ENCODE measurements at places on chromosomes 4 and X.

DNA sequence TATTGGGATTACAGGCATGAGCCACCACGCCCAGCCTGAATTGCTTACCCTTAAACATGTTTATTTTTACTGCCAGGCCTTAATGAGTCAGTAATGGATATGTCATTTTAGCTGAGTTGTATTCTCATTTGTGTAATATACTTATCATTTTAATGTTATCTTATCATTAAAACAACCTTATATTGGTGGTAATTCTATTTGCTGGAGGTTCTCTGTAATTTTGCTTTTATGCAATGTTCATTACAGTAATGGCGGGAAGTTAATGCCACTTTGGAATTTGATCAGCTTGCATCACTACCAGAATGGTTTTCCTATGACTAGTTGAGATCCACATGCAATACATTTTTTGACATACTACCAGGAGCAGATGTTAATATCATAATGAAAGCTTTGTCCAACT, 6.3 kb upstream of the PGAM4 start:
- DNase-seq: no peak

DNA sequence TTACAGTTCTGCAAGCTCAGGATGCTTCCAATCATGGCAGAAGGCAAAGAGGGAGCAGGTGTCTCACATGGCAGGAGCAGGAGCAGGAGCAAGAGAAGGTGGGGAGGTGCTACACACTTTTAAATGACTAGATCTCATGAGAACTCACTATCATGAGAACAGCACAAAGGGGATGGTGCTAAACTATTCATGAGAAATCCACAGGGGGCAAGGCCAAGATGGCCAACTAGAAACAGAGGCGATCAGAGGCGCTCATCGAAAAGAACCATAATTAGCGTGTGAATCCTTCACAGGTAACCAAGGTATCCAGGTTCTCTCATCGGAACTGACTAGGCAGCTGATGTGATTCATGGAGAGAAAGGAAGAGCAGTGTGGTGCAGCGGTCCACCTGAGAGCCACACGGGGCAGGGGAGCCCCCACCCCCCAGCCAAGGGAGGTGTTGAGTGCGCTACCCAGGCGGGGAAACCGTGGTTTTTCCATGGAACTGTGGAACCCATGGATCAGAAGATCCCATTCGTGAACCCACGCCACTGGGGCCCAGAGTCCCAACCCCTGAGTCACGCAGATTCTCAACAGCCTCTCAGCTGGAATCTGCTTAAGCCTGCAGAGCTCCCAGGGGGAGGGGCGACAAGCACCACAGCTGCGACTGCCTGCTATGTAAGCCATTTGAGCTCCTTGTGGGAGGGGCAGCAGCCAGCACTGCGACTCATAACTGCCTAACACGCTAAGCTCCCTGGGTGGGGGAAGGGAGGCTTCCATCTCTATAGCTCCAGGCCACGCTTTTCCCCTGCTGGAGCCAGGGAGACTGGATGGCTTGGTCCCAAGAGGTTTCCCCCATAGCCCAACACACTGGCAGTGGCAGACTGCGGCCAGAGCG, 46.7 kb downstream of the FGF16 start:
- DNase-seq: peak; percentile 0

DNA sequence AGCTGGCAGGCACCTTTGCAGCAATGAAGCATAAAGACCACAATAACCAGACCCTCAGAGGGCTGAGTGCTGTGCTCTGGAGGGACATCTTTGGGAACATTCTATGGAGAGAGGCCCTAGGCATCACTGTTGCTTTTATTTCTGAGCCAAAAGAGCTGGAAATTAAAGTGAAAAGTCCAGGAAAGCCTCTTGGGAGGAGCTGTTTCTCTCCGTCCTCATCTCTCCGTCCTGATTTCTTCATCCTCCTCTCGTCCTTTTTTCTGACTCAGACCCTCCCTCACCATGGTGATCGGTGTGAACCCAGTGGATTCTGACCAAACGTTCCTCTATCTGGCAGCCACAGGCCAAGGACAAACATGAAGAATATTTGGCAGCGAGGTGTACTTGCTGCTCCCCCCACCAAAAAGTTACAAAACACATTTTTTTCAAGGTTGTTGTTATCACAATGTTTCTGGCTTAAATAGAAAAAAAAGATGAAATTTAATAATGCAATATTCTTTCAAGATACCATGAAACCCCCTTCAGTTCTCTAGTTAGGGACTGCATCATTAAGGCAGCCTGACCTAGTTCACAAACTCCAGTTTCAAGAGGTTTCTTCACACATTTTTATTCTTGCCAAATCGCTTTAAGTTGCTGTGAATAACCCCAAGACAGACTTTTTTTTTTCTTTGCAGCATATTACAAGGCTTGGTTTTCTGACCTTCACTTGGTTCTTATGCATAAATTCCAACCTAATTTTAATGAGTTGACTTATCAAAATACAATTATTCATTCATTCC, 80.2 kb downstream of the SCD5 start:
- no peak for DNase-seq

DNA sequence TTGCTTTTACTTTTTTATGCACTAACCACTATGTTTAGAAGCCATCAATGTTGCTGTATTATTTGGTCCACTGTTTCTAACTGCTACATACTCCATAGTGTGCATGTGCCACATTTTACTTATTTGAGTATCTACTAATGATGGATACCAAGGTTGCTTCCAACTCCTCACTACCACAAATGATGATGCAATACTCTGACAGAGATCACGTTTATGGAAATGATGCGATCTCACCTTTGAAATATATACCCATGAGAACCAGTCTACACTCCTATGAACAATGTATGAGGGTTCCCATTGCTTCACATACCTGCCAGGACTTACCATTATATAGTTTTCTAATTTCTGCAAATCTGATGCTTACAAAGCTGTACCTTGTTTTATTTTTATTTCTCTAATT, 44.2 kb downstream of the HUWE1 start:
- DNase-seq: no peak

- DNase-seq: no peak
Observed at GRCh38 chrX:29478336-29479069, 736.9 kb upstream of the MAGEB2 start.

GRCh38 chr4:34138385-34138784, 2105.9 kb downstream of the ARAP2 start:
- no peak for DNase-seq

DNA sequence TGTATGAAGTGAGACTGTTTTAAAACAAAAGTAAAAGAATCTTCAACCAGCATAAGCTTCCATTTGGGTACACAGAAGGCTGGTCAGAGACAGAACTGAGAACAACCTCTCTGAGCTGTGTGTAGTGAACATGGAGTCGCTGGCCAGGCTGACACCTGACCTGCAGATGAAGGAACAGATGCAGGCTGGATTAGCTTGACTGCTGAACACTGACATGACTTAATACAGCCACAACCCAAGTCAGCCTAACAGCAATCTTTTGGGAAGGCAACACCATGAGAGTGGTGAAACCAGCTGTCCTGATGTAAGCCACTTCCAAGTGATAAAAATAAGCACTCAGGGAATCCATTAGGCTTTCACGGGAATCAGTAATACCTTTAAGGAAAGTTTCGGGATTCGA, 10.1 kb downstream of the SCARB2 start:
- no peak for DNase-seq

DNA sequence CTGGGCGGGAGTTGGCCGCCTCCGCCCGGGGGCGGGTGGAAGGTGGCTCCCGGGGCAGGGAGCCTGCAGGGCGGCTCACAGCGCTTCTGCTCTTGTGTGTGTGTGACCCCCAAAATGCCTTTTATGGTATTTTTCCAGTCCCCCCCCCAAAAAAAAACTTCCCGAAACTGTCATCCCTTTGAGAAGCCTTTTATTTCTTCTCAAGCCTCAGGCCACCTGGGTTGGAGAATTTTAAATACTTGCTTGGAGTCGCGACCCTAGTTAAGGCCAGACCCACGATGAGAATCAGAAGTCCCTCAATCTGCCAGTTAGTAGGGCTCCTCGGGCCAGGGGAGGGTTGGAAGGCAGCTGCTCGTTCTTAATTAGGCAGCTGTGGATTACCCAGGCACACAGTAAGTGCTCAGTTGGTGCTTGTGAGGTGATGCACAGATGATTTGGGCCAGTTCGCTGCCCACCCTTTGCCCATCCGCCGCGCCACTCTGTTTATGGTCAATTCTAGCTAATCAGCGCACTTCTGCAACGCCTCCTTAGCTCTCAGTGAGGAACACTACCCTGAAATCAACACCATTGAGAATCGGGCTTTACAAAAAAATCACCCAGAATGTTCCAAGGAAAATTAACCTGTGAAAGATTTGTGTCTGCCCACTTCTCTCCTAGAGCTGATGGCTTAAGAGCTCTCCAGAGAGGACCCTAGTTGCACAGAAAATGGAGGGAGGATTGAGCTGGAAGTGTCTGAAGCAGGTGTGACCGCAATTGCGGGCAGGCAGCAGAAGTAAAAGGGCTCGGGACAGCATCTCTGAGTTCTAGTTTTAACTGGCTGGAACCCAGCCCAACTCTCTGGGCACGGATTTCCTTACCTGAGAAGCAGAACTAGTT, 648 bp upstream of the SCD5 start:
- no peak for DNase-seq

DNA sequence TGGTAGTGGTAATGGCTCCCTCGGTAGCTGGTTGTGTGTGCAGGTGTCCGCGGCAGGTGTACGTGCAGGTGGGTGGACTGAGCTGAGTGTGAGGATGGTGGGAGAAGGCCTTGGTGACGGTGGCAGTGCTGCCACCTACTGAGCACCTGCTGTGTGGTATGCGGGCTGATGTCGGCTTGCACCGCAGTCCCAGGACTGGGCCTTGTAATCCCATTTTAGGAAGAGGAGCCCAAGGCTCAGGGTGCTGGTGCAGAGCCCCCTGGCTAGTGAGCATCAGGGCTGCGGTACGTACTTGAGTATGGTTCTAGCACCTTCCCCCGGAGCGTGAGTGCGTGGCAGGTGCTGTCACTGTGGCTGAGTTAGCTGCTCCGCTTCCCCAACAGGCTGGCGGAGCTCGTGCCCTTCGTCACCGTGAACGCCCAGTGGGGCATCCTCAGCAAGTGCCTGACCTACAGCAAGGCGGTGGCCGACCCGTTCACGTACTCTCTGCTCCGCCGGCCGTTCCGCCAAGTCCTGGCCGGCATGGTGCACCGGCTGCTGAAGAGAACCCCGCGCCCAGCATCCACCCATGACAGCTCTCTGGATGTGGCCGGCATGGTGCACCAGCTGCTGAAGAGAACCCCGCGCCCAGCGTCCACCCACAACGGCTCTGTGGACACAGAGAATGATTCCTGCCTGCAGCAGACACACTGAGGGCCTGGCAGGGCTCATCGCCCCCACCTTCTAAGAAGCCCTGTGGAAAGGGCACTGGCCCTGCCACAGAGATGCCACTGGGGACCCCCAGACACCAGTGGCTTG, 5.7 kb upstream of the CPZ start:
- no peak for DNase-seq

GRCh38 chr4:175531405-175532091, 280.5 kb downstream of the GPM6A start:
- no peak for DNase-seq

- no peak for DNase-seq
Observed at GRCh38 chr4:114734594-114734993, 136.0 kb downstream of the UGT8 start.

- DNase-seq: peak; percentile 59
Observed at GRCh38 chr4:56821381-56822243, at the start of gene SPINK2. Gene SPINK2 (minus strand): TSS chr4:56821701. CDS start chr4:56821662, 39 bp downstream.

DNA sequence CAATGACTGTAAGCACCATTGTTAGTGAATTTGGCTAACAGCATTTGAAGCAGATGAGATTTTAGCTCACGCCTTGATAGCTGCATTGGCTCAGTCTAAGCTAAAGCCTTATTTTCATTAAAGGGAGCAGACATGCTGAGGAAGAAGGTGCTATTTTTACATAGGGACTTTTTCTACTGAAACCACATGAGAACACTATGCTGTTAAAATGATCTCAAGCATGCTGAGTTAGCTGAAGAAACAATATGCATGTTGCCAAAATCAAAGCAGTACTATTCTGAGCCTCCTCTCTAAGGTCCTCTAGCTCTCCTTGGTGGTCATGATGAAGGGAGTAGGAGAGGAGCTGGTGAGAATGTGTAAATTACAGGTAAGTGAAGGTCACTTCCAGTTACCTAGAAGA, 134.4 kb upstream of the JADE1 start:
- no peak for DNase-seq

- peak; percentile 87 for DNase-seq
Observed at GRCh38 chr4:140049024-140049848, 104.7 kb downstream of the MAML3 start.

GRCh38 chrX:27309406-27309805, 153.7 kb downstream of the PPP4R3C start:
- no peak for DNase-seq

GRCh38 chrX:9522378-9523155, 57.7 kb downstream of the TBL1X start:
- no peak for DNase-seq

DNA sequence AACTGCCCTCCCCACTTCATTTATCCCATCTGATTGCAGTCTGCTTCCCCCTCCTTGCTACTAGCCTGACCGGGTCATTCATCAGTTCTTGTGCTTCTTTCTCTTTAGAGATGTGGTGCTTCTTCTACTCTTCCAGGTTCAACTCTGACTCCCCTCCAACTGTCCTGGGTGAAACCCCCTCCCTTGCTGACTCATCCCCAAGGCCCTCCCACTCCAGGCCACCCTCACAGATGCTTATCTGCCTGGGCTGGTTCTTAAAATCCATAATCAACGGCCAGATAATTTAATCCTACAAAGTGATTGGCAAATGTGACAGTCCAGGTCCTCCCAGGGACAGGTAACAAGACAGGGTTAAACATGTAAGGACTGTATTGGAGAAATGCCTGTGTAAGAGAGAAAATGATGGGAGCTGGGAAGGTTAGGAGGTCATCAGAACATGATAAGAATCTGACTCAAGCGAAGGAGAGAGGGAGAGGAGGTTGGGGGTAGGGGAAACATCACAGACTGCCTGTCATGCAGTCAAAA, 182.8 kb upstream of the C1QTNF7 start:
- no peak for DNase-seq

DNA sequence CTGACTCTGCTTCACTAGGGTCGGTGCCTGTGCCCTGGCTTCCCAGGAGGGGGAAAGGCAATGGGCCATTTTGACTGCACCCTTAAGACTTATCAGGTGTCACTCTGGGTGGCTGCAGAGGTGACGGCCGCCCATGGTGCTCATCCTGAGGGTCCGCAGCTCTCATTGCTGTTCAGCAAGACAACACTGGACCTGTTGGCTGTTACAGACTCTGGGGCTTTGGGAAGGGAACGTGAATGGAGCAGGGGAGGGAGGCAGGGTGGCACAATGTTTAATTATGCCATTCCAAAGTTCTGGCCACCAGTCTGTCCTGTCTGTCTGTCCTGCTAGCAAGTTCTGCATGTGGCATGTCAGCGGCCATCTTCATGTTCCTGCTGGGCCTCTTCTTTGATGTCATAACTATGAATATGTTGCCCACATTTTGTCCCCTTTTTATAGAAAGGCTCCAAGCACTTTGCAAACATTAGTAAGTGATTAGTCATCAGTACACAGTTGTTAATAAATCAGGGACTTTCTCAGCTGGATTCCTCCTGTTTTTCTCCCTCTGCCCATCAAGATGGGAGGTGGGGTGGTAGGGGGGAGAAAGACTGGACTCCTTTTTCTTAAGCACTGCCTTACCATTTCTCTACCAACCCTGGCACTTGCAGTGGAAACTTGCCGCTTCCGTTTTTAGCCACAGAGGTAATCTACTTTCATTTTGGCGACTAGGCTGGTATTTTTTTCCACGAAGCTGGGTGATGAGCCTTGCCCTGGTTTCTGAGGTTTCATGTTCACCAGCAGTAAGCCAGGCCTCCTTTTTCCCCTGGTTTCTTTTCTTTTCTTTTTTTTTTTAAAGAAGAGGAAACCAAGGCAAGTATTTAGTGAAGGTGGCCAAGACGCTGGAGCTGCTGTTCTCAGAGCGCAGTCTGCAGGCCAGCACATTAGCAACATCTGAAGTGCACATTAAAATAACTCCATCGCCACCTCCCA, 88.6 kb upstream of the TRIM2 start:
- no peak for DNase-seq

GRCh38 chrX:53004811-53005210, 43.8 kb upstream of the GPR173 start:
- no peak for DNase-seq

Measured in NCI-H2029 (cell line).